Stimulated activated CD8-positive, alpha-beta memory T cell treated with anti-CD3 and anti-CD28 coated beads, Interleukin-4, amount 100 ng/mL, for 1 hour (primary cell): ENCODE measurements at places on chromosomes 7 and 10.
A peak's percentile ranks its signal among the peaks of the same experiment; 100 is the strongest.

DNA sequence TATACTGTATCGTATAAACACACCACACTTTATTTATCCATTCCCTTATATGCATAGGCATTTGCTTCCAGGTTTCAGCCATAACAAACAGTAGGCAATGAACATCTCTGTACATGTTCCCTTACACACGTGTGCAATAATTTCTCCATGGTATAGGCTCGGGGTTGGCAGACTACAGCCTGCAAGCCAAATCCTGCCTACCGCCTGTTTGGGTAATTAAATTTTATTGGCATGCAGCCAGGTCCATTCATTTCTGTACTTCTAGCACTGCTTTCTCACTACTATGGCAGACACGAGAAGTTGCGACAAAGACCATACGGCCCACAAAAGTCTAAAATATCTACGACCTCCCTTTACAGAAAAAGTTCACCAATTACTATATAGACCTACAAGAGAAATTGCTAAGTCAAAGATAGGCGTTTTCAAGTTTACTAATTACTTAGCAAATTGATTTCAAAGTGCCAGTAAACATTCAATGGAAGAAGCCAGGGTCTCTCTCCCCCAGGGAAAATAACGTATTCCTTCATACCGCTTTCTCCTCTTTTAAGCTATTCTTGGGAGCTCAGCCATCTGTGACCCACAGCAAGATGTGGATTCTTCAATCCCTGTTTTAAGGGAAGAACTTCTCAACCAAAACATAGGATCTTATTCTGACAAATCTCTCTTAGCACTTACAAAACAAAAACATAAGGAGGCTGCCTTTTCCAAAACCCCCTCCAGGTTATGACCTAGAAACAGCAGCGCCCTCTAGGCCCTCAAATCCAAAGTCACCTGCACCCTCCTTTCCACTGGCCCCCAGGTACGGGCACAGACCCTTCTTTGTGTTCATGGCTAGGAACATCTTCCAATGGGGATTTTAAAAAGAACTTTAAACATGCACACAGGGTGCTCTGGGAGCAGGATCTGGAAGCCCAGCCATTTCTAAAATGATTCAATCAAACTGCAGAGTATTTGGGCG is 100.5 kb downstream of the FGFR2 start:
- no peak for DNase-seq

GRCh38 chr10:101291331-101292193 is 62.3 kb upstream of the LBX1 start:
- peak; percentile 31 for DNase-seq

GRCh38 chr10:86064931-86065662 is 301.5 kb downstream of the GRID1 start:
- no peak for DNase-seq

DNA sequence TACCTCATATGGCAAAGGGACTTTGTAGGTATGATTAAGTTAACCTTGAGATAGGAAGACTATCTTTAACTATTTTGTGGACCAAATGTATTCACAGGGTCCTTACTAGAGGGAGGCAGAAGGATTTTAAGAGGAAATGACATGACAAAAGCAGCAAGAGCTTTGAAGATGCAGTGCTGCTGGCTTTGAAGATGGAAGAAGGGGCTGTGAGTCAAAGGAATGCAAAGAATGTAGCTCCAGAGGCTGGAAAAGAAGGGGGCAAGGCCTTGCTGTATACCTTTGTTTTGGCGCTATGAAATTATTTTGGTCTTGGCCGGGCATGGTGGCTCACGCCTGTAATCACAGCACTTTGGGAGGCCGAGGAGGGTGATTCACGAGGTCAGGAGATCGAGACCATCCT is 3.2 kb upstream of the NRBF2 start:
- no peak for DNase-seq

GRCh38 chr7:44973610-44974401 is 5.0 kb downstream of the MYO1G start:
- DNase-seq, result no peak

DNA sequence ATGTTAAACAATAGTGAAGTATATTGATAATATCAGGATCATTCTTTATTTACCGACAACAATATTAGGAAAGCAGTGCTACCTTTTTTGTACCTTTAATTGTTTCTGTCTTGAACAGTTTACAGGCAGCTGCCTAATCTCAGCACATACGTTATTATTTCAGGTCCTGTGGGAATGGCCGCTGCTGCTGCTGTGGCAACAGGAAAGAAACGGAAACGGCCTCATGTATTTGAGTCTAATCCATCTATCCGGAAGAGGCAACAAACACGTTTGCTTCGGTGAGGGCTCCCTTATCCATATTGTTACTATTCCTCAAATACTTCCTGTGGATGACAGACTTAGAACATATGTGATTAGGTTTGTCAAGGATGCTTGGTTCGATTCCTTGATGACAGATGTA is 59.7 kb downstream of the NRF1 start:
- DNase-seq, result no peak

DNA sequence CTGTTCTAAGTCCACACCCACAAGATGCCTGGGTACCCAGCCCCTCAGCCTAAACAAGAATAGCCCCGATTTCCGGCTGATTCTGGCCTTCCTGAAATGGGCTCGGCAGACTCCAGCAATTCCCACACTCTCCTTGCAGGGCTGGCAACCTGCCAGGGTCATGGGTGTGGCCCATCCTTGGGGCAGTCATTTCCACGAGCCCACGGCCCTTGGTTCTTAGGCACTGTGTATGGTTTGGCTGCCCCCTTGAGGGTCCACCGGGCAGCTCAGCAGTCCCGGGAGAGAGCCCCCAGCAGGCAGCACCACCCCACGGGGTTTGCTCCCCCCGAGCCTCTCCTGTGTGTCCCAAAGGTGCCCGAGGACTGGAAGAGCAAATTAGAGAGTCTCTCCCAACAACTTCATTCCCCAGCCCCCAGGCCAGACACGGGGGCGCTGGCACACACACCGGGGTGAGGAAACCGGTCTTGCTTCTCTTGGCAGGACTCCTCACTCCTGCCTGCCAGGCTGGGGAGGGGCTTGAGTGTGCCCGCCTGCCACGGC is 142.2 kb downstream of the EMX2 start:
- DNase-seq, result no peak

GRCh38 chr10:92180399-92180798 is 110.5 kb downstream of the CPEB3 start:
- no peak for DNase-seq

DNA sequence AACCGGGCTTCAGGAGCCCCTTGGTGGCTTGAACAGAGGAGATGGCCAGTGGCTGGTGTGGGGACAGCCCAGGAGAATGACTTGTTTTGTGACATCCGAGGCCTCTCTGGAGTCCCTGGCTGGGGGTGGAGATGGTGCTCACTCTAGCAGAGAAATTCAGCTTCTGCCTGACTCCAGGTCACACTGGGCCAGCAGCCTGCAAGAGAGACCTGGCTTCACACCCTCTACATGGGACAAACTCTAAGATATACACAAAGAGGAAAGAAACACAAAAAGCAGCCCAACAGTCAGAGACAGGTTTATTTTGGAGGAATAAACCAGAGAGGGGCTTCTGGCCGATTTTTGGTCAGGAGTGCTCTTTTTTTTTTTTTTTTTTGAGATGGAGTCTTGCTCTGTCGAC is 132.8 kb downstream of the ELFN1 start:
- DNase-seq, result no peak

- DNase-seq, result no peak
Measured at GRCh38 chr10:124998624-124999291, 56.8 kb downstream of the ZRANB1 start.

- no peak for DNase-seq
Measured at GRCh38 chr10:114458955-114459354, 54.7 kb upstream of the AFAP1L2 start.
